NCI-H226 (cell line): ENCODE measurements at places on chromosomes 3 and 15.

GRCh38 chr15:51328926-51329325, 9.5 kb downstream of the CYP19A1 start:
- DNase-seq, result no peak

DNA sequence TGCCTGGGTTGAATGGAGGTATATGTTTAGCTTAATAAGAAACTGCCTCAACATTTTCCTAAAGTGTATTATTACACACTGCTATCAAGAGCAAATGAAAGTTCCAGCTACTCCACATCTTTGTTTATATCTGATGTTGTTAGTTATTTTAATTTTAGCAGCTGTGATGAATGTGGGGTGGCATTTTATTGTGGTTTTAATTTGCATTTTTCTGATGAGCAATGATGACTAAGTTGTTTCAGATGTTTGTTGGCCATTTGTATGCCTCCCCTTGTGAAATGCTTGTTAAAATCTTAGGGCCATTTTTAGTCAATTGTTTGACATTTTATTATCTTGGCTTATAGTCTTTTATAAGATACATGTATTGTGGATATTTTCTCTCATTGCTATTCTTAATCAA, 260.4 kb upstream of the SLCO3A1 start:
- DNase-seq, result no peak

- no peak for DNase-seq
Observed at GRCh38 chr3:111936967-111937366, 41.9 kb upstream of the ABHD10 start.

GRCh38 chr15:80950291-80951078, 39.1 kb downstream of the MESD start:
- no peak for DNase-seq

DNA sequence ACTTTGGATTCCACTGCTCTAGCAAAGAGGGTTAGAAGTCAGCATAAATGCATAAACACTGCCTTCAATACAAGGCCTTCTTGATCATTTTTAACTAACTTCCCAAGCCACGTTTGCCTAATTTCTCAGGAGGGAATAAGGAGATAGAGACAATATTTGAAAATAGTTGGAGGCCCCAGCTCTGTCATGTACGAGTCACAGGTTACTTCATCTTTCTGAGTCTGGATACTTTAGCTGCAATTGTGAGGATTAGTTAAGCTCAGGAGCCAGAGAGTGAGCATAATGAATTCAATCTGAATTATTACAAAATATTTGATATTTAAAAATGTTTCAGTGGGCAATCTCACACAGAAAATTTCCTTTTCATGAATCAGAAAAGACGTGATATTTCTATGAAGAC, 298.9 kb downstream of the SHOX2 start:
- peak; percentile 28 for DNase-seq

GRCh38 chr3:16365491-16366128, 100.6 kb downstream of the OXNAD1 start:
- no peak for DNase-seq

DNA sequence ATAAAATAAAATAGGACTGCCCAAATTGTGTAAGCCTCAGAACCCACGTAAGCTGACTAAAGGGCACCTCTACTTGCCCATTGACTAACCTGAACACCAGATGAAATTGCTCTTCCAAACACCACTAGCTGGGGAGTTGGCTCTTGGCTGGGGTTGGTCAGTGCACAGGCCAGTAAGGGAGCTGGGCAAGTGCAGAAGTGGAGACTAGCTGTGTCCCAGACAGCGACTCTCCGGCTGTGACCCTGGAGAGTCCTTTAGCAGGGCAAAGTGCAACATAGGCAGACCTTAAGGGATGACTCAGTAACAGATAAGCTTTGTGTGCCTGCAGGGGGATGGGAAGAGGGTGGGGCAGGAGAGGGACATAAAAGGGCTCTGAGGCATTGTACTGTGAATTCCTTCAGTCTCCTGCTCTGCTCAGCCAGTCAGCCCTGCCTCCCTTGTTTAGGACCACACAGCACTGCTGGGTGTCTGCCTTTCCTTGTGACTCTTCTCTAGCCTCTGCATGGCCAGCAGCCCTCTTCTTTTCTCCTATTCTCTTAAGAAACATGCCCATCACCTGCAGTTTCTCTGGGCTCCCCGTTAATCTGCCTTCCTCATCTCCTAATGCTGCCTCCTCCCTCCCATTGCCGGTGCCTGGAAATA, 13.2 kb downstream of the NR1I2 start:
- no peak for DNase-seq

DNA sequence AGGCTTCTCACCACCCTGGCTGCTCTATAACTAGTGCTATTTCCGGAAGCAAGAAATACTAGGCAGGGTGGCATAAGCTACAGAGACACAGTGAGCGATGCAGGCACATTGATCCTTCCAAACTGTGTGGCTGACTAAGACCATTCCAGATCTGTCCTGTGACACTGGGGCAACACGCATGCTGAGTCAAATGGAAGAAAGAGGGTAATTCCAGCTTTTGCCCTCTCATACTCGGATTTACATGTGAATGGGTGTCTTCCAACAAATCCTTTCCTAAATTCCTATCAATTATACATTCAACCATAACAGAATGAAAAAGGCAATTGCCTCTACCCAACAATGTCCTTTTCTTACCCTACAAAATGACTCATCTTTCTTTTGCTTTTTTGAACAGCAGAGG, 5.1 kb downstream of the FSIP1 start:
- DNase-seq, result no peak

DNA sequence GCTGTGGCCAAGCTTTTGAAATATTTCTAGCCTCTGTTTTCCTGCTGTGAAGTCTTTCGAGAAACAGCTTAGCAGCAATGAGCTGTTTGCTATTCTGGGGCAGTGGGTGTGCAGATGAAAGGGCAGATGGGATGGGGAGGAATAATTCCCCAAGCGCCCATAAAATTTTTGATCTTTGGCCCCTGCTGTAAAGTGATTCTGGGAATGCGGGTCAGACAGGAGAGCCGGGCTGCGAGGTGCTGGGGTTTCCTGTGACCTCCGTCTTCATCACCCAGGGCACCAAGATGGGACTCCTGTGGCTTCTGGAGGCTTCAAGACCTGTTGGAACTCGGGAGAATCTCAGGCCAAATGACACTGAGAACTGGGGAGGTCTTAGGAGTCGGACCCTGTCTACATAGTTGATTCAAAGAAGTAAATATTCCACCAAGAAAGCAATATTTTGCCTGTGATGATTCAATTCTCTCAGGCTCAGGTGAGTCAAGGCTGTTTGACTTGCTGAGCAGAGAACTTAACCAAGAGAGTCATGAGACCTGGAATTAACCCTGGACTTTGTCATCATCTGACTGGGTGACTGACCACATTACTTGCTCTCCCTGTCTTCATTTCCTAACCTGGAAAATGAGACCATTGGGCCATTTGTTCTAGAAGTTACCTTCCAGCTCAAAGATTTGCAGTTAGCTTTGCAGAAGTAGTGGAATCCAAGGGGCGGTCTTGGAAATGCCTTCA, 86.4 kb downstream of the POLR2M start:
- DNase-seq, result no peak

DNA sequence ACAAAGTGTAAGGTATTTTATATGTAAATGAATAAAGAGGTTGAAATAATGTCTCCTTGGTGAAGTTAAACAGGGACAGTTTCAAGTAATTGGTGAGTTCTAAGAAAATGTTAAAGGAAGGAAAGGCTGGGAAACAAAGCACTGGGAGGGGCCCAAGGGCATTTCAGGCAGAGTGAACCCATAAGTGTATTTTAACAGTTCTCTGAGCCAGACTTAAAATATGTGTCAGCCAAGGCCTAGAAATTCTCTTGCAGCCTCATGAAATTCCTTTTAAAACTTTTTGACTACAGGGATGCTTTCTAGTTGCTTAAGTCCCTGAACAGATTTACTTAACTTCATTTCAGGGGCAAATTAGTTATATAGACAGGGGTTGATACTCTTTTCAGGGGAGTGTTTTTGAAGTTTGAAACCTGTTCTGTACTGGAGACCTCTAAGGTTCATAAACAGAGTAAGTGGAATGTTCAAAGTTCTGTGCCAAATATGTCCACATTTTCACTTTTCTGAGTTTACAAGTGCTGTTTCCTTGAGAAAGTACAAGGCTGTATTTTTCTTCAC, 77.6 kb downstream of the GALK2 start:
- DNase-seq, result no peak

DNA sequence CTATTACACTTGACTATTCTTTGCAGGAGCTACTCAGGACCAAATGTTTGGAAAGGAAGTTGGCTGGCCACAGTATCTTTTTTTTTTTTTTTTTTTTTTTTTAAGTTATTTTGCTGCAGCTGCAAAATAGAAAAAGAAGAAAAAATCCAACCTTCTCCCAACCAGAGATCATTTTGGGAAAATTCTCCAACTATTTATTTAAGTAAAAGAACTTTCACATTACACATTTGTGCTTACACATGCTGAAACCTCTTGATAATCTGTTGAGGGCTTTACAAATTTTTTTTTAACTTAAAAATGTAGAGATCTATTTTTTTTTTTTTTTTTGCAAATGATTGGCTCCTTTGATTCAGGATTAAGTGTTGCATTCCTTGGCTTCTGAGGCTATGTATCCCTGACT, 148.0 kb downstream of the POLR2M start:
- DNase-seq, result no peak

DNA sequence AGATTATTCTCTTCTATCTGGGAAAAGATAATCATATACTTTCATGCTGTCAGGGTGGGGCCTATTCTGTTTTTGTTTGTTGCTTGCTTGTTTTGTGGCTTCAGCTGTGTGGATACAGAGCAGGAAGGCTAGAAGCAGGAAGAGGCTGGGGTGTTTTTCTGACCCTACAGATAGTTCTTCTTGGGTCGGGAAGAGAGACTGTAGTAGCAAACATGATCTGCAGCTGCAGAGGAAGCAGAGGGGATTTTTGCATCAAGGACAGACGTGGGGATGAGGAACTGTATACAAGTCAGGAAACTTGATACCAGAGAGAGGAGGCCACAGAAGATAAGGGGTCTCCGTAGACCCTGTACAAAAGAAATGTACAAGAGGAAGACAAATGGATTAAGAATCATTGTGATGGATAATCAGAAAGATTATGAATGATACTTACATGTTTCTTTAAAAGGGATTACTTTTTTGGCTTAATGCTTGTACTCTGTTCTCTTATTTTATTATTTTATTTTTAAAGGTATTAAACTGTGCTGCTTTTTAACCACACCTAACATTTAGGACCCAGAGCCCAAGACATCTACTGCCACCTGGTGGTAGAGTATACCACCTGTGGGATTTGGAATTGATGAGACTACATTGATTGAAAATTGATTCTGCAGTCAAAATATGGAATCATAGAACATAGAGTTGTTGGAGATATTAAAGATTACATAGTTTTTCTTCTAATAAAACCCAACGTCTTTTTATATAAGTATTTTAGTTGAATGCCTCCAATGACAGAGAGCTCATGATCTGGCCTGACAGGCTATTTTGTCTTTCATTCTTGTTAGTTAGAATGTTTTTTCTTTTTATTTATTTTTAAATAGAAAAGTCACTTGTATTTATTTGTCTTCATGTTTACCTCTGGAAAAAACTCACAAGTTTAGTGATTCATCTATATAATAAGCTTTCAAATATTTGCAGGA, 87.3 kb upstream of the ROPN1 start:
- DNase-seq, result no peak

GRCh38 chr3:134753999-134754742, 40.9 kb upstream of the EPHB1 start:
- DNase-seq, result no peak

DNA sequence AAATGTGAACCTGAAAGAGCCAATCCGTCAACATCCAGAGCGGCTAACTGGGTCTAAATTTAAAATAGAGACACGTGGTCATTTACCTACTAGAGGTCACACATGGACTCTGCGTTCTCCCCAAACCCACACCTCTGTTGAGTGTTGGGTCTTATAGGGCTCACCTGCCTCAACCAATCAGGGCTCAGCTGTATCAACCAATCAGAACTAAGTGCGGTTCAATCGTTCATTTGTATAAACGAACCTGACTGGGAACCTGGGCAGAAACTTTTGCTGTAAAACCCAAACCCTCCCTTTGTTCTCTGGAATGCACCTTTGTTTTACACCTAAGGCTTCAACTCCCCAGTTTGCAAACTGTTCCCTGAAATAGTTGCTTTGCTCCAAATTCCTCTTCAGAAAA, 8.9 kb downstream of the DNAAF4 start:
- no peak for DNase-seq

DNA sequence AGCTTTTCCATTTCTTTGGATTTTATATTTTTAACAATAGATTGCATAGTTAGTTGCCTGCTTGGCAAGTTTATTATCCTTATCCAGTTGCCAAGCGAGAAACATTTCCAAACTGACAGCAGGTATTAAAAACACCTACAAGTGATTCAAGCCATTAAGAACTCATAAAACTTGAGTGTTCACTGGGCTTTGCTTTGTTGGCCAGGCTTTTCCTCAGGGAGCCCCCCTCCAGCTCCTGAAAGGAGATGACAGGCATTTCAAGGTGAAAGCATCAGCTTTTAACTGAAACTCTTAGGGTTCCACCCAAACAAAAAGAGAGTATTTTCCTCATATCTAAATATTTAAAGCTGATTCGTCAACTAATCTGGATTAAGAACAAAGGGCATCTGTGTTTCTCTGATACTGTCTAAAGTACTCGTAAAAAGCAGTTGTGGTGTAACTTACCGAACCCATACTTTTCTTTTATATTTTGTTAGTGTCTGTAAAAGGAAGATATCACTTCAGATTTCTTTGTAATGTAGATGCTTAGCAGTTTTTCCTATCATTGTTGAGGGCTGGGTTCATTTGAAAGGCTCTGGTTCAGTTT, 363.4 kb downstream of the OTOL1 start:
- DNase-seq, result no peak

GRCh38 chr15:87653646-87654045, 602.9 kb downstream of the NTRK3 start:
- DNase-seq, result no peak

GRCh38 chr3:46913644-46914043, 36.1 kb downstream of the PTH1R start:
- peak; percentile 94 for DNase-seq
